ENCODE measurements at places on chromosomes 5 and 9.

- DNase-seq = no peak
Measured at GRCh38 chr5:143174714-143175398, 228.6 kb downstream of the NR3C1 start.

- DNase-seq = no peak
Measured at GRCh38 chr5:126446498-126447224, 23.5 kb downstream of the GRAMD2B start.

DNA sequence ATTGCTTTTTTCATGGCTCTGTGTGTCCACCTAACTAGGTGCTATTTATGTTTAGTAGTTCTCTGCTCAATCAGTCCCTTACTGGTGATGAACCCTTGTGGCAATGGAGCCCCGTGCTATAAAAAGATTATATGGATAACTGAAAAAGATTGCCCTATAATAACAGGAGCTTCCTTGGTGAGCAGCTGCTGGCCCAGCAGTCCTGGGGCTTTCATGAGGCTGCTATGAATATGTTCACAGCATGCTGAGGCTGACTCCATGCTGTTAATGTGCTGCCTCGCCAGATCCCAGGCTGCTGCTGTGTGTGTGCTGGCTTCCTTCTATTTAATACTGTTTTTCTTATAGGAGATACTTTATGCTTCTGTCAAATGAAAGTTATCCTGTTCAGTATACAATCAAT is 357.5 kb downstream of the TAF11L14 start:
- DNase-seq = no peak

DNA sequence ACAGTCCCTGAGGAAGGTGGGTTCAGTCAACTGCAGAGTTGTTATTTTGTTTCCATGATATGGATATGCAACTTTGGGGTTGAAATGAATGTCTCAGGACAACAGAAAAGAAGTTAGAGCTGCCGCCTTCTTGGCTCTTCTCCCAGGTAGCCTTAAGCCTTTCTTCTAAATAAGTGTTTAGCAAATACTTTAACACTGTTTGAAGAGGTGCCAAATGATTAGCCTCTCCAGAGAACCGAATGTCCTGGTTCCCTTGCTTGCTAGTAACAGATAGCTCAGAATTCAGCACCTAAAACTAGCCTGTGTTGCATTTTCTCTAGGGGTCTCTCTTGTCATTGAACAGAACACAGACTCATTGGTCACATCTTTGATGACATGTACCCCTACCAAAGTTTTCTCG is 127.7 kb upstream of the PIK3R1 start:
- DNase-seq = no peak
